Stimulated activated CD4-positive, alpha-beta T cell treated with anti-CD3 and anti-CD28 coated beads, TNF-alpha, amount 100 ng/mL, for 24 hours (primary cell): ENCODE measurements at places on chromosomes 13 and 19.

DNA sequence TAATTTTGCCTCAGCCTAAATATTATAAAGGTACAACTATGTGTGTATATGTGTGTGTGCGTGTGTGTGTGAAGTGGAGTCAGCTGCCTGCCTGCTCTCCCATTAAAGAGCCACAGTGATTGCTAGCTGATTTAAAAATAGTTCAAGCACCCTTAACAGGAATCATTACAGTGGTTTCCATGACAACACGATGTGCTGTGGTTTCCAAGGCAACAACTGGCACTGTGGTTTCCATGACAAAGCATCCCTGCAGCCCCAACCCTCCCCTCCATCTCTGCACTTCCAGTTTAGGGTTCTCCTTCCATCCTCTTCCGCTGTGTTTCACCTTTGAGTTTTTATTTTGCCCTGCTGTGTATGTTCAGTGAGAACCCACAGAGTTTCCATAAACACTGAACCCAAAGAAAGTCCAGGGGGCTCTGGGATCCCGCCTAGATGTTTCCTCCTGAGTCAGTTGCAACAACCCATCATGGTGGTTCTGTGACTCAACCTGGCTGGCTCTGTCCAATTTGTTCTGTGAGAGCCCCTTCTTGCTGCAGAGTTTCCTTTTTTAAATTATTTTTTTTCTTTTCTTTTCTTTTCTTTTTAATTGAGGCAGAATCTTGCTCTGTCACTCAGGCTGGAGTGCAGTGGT is 7.1 kb upstream of the PNMA8A start:
- peak; percentile 22 for DNase-seq

GRCh38 chr13:30974350-30974749 is 41.9 kb downstream of the TEX26 start:
- no peak for DNase-seq

DNA sequence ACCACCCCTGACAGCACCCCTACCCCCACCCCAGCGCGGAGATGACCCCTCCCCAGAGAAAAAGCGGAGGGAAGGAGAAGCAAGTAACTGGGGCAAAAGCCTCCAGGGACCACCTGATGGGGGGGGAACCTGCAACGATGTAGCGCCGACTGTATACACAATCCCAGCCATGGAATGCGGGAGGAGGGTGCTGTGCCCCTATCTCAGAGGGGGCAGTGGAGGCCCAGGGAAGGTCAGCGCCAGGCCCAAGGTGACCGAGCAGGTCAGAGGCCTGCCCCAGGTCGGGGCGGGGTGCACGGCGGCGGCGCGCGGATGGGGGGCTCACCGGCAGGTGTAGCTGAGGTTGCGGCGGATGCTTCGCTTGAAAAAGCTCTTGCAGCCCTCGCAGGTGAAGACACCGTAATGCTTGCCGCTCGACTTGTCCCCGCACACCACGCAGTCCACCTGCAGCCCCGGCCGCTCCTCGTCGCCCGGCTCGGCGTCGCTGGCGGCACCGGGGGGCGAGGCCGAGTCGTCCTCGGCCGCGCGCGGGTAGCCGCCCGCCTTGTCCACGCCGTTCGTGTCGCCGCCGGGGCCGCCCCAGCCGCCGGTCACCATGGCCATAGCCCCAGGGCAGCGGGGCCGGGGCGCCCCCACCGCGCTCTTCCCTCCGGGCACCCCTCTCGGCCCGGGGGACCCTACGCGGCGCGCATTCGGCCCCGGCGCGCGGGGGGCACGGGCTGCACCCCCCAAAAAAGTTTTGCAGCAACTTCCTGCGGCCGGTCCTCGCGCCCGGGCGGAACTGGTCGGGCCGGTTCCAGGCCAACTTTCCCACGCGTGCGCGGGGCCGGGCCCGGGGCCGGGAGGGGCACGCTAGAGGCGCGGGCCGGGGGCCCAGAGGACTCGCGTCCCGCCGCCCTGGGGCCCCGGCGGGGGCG is 843 bp downstream of the NR2F6 start:
- DNase-seq: no peak

DNA sequence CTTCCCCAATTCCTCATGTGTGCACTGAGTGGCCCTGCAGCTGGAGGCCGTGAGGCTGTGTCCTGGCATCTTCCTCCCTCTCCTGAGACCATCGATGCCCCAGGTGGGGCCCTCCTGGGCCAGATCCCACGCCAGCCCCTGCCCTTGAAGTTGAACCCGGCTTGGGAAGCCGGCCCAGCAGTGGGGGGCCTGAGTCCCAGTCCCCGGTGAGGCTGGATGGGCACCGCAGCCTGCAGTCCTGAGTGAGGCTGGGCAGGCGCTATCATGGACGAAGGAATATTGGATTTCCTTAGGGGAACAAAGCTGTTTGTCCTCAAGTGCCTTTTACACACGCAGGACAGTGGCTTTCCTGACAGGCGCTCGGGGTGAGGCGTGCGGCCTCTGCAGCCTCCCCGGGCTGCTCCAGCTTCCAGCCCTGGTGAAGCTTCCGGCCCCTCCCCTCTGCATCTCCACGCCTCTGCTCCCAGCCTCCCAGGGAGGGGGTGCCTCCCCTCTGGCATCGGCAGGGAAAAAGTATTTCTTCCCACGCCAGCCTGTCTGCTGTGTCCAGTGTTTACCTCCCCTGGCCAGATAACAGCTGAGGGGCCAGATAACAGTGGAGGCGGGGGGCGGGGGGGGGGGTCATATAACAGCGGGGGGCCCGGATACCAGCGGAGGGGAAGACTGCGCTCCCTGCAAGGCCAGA is 159.5 kb downstream of the KDM4B start:
- no peak for DNase-seq

DNA sequence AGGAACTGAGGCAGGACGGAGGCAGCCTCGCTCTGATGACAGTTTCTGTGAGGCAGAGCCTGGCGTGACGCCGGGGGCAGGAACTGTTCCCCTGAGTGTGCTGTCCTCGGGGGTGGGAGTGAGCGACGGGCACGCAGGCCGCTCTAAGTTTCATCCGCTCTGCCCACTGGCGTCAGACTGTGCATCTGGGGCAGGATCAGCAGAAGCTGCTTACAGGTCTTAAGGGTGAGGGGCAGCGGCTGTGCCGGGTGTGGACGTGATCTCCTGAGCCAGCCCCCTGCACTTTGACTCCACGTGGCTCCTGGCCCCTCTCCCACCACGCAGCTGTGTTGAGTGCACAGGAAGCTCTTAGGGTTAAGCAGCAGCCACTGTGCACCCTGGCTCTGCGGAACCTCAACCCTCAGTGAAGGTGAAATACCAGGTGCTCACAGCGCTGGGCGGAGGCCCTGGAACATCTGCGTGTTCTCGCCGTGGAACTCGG is 1.5 kb downstream of the GRK1 start:
- DNase-seq: no peak

- DNase-seq: no peak
Observed at GRCh38 chr13:65461590-65461989, 1768.5 kb downstream of the PCDH9 start.

GRCh38 chr13:113219256-113219940 is 10.0 kb downstream of the CUL4A start:
- no peak for DNase-seq

- DNase-seq: no peak
Observed at GRCh38 chr13:114112231-114112825, 20.1 kb downstream of the RASA3 start.

DNA sequence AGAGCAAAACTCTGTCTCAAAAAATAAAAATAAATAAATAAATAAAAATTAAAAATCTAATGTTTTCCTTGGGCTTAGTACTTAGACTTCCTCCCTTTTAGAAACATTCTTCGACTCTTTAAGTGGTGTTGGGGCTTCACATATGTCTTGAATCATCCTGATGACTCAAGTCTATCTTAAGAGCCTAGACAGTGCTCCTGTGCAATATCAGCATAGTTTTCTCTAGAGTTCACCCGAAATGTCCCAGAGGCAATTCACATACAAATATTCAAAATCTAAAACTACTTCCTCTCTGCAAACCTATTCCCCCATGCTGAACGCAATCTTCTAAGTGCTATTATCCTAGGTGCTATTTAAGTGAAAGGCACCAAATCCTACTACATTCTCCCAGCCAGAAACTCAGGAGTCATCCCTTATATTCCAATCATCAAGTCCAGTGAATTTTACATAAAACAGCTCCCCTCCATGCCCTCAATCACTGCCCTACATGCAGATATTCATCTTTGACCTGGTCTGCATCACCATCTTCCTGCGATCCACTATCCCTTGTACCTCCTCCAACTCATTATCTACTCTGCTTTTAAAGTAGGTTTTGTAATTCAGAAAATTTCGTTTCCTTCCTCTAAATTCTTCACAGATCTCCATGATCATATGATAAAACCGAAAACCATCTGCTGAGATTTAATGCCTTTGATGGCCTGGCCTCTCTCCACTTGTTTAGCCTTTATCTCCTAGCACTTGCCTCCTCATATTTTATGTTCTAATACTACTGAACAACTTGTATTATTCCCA is 102.7 kb downstream of the ELF1 start:
- DNase-seq: no peak

DNA sequence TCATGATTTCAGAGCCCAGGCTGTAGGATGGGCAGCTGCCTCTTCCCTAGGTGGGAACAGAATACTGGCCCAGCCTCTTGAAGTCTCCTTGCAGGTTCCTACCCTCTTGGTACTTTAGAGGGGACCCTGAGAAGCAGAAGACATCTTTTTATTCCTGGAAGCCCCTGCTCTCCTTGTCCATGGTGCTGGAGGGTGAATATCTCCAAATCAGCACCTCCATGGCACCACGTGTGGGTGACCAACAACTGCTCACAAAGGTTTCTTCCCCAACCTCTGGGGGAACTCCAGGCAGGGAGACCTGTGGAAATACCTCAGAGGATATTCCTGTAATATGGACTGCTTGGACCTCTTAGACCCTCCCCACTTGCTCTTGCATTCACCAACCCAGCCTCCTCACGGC is 48.1 kb upstream of the TSHZ3 start:
- no peak for DNase-seq

DNA sequence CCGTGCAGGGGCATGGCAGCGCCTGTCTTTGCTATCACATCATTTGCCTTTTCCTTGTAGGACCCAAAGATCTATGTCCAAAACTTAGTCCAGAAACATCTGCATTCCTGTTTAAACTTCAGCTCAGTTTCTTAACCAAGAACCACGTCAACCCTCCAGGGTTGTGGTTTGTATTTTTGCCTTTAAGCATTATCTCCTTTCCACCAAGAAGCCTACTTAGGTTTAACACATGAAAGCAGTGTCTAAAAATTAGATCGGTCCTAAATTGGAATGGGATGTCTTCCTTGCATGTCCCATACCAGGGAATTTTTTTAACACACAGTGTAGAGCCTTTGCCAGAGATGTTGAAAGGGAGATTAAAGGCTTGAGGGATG is 38.8 kb downstream of the DHRS12 start:
- DNase-seq: no peak

- DNase-seq: no peak
Observed at GRCh38 chr19:12955996-12956395, 1.0 kb downstream of the GADD45GIP1 start.

DNA sequence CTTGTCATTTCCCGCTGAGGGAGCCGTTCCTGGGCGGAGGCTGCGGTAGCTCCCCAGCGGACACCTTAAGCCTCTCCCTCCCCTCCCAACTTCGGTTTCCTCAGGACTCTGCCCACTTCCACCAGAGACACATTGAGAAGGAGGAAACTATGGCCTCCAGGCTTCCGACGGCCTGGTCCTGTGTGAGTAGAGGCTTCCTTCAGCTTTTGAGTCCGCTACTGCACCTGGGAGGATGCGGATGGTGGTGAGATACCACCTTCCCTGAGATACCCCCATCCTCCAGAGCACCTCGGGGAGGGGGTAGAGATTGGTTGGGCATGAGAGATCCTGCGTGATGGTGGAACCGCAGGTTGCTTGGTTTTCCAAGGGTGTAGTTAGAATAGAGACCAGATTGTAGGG is 955 bp downstream of the ZNF274 start:
- peak; percentile 30 for DNase-seq

DNA sequence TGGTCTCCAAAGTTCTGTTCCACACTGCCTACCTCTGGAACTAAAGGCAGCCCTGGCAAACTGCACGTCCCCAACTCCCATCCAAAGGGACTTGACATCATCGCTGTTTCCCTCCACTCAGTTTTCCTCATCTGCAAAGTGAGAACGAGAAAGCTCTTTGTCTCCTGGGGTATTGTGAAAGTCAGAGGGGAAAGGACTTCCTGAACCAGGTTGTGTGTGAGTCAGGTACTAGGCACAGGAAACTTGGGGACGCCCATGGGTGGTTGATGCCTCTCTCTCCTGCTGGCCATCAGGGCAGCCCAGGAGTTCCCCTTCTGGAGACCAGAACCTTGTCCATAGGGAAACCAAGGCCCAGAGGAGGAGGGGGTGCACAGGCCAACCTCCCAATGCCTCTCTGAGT is 4.7 kb downstream of the CRLF1 start:
- DNase-seq: no peak

DNA sequence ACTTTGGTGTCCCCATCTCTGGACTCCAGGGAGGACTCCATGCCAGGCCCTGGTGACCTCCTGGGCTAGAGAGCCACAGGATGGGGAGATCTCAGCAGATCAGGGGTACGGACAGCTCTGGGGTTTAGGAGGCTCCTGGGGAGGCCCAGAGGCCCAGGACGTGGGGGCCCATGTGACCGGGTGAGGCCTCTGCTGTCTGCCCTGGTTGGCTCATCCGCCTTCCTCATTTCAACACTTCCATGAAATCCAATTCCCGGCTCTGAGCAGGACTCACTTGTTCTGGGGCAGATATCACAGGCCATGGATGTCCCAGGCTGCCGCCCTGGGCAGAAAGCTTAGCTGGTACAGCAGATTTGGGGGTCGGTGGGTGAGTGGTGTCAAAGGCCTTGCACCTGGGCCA is 1.1 kb upstream of the PRAM1 start:
- no peak for DNase-seq

DNA sequence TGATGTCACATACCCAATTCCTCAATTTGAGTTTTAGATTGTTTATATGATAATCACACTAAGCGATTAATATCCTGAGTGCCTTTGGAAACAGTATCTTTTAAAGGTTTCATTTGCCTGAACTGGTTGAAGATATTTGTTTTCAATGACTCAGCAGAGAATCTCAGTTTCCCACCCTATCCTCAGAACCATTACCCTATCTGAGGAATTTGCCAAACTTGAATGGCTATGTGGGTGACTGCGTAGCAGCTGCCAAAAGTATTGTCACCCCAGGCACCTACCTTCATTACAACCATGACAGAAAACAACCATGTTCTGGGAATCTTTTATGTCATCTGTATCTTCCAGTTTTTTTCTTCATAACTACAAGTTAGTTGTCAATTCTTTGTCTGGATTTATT is 440.1 kb upstream of the NBEA start:
- no peak for DNase-seq

DNA sequence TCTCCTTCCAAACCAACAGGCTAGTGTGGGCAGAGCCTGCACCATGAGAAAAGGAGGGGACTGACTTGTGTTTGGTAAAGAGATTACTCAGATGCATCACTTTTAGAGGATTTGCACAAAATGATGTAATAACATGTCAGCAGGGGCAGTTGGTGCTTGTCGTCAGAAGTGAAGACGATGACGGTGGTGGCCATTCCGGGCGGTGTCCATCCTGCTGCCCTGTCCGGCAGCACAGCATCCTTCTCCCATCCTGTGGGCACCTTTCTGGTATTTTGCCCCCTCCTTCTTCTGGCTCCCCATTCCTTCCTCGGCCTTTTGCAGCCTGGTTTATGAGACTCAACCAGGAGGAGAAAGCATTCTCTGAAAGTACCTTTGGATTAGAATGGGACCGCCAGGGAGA is 160.1 kb downstream of the TEX29 start:
- no peak for DNase-seq

GRCh38 chr19:14495672-14496028 is 277 bp downstream of the GIPC1 start:
- DNase-seq: no peak
